ENCODE measurements at places on chromosomes 3 and 15.

- DNase-seq, result peak; percentile 52
Measured at GRCh38 chr3:106740116-106740515, 637.1 kb upstream of the CCDC54 start.

- peak; percentile 19 for DNase-seq
Measured at GRCh38 chr15:64009798-64010261, 36.5 kb downstream of the DAPK2 start.

GRCh38 chr15:101466188-101466587, 23.3 kb downstream of the PCSK6 start:
- no peak for DNase-seq

- DNase-seq, result no peak
Measured at GRCh38 chr3:179250803-179251476, at the start of gene KCNMB3. KCNMB3 (minus strand) TSS chr3:179251114; CDS start chr3:179250990, 124 bp downstream.

- no peak for DNase-seq
Measured at GRCh38 chr15:63630036-63630751, 33.0 kb downstream of the FBXL22 start.
